ENCODE measurements at places on chromosomes 12 and 14.

- DNase-seq: no peak
These were observed 69.4 kb upstream of the PRIMA1 start for GRCh38 chr14:93857500-93858283.

DNA sequence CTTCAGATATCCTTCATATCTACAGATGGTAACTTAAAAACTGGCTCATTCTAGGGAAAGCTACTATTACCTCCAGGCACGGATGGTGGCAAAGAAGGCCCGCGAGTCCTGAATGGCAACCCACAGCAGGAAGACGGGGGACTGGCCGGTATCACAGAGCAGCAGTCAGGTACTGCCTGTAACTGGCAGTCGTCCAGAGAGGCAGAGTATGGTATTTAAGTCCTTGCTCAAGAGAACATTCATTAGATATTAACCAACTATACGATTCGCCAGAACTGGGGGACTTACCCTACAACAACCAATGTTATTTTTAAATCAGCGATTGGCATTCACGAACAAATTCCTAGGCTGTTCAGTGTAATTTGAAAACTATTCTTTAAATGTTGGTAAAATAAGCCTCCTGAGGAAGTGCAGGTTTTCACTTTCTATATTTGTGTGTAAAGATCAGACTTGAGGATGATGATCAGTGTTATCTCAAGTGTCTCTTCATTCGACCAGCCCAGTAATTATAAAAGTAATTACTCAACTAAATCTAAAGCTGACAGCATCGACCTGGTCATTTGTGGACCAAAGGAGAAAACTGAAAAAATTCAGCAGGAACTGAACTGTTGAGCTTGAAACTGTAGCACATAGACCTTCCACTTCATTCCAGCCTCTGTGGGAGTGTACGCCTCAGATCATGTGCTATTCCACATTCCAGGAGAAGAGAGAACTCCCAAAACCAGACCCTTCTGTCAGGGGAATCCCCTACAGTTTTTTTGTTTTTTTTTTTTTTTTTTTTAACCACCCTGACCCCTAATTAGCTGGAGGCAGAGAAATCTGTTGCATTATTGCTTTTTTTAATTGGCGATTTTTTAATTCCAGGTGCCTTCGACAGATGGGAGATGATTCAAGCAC lies 75.6 kb downstream of the ESR2 start:
- DNase-seq: no peak

DNA sequence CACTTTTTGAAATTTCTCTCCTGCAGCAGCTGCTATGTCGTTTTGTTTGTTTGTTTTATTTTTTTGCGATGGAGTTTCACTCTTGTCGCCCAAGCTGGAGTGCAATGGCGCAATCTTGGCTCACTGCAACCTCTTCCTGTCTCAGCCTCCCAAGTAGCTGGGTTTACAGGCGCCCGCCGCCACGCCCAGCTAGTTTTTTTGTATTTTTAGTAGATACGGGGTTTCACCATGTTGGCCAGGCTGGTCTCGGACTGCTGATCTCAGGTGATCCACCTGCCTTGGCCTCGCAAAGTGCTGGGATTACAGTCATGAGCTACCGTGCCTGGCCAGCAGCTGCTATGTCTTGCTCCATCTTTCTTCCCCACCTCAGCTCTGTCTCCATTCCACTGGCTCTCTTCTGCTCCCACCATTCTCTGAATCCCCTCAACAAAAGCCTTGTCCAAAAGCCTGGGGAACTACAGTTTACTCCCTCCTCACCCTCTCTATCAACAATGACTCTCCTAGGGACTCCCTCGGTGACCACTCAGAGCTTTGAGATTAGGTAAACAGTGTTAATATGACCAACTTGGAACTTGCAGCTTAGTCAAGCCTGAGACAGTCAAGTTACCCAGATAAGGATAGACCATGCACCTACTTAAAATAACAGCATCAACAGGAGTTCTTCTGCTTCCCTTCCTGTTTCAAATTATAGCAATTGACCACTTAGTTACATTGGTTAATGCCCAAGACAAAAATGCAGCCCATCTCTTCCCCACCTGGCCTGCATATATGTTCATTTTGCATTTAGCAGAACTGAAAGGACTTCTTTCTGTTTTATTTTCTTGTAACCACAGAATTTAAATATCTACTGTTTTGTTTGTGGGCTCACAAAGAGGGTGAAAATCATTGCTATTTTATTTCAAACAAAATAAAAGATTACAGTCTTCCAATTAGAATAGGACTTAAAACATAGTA lies 189.0 kb upstream of the AMIGO2 start:
- DNase-seq: no peak

- DNase-seq: no peak
These were observed 8.7 kb downstream of the POLE2 start for GRCh38 chr14:49679271-49679670.

- no peak for DNase-seq
These were observed 165.5 kb upstream of the ATP2B1 start for GRCh38 chr12:89874146-89874545.
